Right ventricle myocardium superior (tissue), 1 donor: ENCODE measurements at places on chromosomes 16 and 17.
A peak's percentile ranks its signal among the peaks of the same experiment; 100 is the strongest.

DNA sequence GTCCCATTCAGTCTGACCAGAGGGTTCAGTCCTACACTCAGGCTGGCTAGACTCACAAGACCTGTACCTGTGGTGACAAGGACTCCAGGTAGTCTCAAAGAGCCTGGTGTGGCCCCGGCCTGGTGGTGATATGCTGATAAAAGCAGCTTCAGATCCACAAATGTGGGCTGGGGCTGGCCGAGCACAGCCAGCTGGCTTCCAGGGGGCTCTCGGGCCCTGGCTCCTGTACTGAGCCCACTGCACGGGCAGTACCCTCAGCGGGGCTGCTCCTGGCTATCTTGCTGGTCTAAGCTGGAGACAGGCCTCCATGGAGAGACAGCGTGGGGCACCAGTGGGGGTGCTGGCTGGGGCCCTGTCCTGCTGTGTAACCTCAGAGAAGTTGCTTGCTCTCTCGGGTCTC lies 4.3 kb downstream of the SMIM5 start:
- DNase-seq: no peak

DNA sequence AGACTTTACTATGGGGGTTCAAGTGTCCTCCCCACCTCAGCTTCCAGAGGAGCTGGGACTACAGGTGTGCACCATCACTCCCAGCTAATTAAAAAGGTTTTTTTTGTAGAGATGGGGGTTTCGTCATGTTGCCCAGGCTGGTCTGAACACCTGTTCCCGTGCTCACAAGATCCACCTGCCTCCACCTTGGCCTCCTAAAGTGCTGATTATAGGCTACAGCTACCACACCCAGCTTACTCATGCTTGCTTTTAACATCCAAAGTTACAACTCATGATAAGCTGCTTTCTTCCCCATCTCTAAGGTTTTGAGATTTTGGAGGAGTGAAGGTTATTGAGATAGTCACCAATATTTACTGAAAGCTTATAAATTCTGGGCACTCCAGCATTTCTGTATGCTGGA lies 2.6 kb downstream of the NUP88 start:
- DNase-seq: no peak

- DNase-seq: no peak
These were observed 655 bp downstream of the ATXN1L start for GRCh38 chr16:71846431-71846830.

- no peak for DNase-seq
These were observed 52.7 kb upstream of the NETO2 start for GRCh38 chr16:47196457-47196856.

GRCh38 chr17:77592106-77592865 lies 366.2 kb upstream of the TNRC6C start:
- no peak for DNase-seq

DNA sequence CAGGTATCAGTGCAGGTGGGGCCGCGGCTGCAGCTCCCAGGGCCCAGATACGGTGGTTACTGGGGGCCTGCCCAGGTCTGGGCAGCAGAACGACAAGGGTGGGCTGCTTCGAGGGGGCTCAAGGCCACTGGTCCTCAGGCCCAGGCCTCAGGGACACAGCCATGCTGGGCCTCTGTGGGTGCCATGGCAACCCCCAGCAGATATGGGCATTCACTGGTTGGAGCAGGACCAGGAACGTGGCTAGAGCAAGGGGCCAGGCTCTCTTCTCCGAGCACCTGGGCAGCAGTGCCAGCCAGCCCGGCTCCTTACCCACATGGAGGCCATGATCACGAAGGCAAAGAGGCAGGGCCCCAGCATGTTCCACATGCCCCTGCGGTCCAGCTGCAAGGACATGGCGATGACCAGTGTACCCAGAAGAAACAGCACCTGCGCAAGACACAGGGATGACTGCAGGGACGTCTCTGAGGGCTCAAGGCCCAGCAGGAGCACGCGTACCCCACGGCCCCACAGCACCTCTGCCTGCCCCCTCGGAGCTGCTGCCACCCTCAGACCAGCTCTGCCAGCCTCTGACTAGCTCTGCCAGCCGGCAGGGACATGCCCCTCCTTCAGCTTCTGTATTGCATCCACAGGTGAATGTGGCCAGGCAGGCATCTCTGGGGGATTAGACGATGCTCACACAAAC lies 2.1 kb upstream of the MRPL28 start:
- peak; percentile 41 for DNase-seq

DNA sequence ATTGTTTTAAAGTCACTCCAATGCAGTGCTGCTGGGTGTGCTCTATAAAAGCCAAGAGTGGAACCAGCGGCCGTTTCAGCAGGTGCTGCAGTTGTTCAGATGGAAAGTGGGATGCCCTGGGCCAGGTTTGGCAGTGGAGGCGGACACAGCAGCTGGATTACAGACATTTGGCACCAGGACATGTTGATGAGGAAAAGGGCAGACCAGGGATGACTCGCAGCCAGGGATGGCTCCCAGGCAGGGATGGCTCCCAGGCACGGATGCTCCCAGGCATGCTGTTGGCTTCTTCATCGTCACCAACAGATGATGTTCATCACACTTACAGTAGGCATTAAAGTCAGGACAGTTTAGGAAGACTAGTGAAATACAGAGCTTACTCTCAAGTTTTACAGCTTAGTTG lies 10.0 kb downstream of the GAN start:
- DNase-seq: no peak

DNA sequence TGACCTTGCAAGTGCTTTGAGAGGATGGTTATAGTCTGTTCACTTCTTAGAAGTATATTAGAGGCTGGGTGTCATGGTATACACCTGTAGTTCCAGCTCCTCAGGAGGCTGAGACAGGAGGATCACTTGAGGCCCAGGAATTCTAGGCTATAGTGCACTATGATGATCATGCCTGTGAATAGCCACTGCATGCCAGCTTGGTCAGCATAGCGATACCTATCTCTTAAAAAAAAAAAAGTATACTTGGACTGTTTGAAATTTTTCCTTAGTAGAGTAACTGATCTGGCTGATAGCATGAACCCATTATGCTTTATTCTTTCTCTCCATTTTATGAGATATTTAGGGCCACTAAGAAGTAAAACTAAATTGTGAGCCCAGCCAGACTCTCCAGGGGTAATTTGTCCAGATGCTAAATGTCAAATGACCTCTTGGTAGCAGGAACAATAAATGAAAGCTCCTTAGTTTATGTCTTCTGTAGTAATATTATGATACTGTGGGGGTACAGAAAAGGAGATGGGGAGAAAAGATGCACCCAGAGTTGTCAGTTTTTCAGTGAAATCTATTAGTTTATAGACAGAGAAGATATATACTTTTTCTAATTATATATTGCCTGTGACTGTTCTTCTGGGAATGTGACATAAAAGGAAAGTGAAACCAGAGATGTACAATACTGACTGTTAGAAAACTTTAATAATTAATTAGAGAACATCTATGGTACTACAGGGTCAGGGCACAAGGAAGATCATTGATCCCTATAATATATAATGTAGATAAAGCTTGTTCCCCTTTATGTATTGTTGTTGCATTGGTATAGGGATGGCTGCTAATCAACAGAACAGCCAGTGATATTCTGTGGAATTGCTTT lies 335.3 kb upstream of the TBX2 start:
- no peak for DNase-seq
